ENCODE measurements at places on chromosomes 4 and X.

DNA sequence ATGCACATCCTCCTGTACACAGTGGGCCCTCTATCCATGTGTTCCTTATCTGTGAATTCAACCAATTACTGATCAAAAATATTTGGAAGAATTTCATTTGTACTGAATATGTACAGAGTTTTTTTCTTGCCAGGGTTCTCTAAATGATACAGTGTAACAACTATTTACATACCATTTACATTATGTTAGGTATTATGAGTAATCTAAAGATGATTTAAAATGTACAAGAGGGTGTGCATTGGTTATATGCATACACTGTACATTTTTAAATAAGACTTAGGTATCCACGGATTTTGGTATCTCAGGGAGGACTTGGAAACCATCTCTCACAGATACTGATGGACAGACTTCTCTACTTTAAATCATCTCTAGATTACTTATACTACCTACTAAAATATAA lies 1333.9 kb downstream of the PCDH18 start:
- DNase-seq, result no peak
- no peaks in the 10 kb centered on the region for H3K4me1 ChIP-seq
- no peaks in the 10 kb centered on the region for H3K36me3 ChIP-seq
- no peak overlapping the region for H3K4me3 ChIP-seq
- H3K27me3 ChIP-seq, result no peaks in the 10 kb centered on the region

GRCh38 chr4:6529021-6529420 lies 46.0 kb upstream of the MAN2B2 start:
- peaks cover 5% of the 10 kb centered on the region for H3K27me3 ChIP-seq
- no peak overlapping the region for H3K27ac ChIP-seq
- no peak overlapping the region for H3K4me3 ChIP-seq
- H3K4me1 ChIP-seq, result no peaks in the 10 kb centered on the region
- no peaks in the 10 kb centered on the region for H3K36me3 ChIP-seq

DNA sequence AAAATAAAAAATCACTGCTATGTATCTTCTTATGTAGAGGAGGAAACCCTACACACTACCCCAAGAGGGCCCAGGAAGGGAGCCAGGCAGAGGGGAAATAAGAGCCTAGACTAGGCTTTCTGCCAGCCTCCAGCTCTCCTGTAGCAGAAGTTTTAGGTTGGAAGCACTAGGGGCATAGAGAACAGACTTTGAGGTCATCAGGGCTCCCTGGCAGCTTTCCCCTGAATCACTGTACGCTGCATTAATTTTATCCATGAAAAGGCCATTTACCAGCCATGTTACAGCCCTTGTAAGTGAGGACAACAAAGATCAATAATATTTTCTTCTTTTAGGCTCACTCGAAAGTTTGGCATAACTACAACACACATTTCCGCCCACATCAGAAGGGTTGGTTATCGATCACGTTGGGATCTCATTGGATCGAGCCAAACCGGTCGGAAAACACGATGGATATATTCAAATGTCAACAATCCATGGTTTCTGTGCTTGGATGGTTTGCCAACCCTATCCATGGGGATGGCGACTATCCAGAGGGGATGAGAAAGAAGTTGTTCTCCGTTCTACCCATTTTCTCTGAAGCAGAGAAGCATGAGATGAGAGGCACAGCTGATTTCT lies 24.7 kb downstream of the RPL9 start:
- DNase-seq, result no peak
- H3K27me3 ChIP-seq, result peaks cover 33% of the 10 kb centered on the region
- H3K4me1 ChIP-seq, result peaks cover 2% of the 10 kb centered on the region

- peak; percentile 74 for DNase-seq
- peaks cover 2% of the 10 kb centered on the region for H3K4me1 ChIP-seq
- H3K4me3 ChIP-seq, result peak overlapping the region; percentile 71
- no peaks in the 10 kb centered on the region for H3K36me3 ChIP-seq
- peaks cover 10% of the 10 kb centered on the region for H3K27me3 ChIP-seq
Measured at GRCh38 chr4:89640620-89641366, 196.2 kb downstream of the SNCA start.

GRCh38 chr4:87322754-87323153 lies at the start of gene HSD17B13:
Gene HSD17B13, minus strand, starts transcription at chr4:87322882. Its CDS starts 41 bp downstream, at chr4:87322841.
- no peak within 1 kb of the TSS for H3K4me3 ChIP-seq
- H3K27me3 ChIP-seq, result no peaks in the 10 kb centered on the region
- DNase-seq, result no peak

- H3K36me3 ChIP-seq, result no peaks in the 10 kb centered on the region
- H3K4me3 ChIP-seq, result no peak overlapping the region
- H3K4me1 ChIP-seq, result no peaks in the 10 kb centered on the region
- H3K27ac ChIP-seq, result no peak overlapping the region
Measured at GRCh38 chr4:8765084-8765483, 106.6 kb downstream of the HMX1 start.

DNA sequence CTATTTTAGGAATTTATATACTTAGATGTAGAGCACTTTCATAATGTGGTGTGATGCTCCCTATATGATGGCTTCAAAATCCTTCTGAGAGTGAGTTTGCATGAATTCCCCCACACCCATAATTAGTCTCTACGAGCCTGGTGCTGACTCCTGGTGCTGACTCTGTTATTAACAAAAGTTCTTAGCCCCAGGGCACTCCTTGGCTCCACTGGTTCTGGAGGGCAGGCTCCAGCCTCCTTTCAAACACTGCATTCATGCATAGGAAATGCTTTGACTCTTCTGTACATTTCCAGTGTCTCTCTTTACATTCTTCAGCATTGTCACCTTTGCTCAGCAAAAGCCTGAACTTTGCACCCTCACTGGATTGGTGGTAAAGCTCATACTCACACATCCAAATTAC lies 64.0 kb downstream of the LNX1 start:
- H3K4me1 ChIP-seq, result no peaks in the 10 kb centered on the region
- H3K4me3 ChIP-seq, result no peak overlapping the region
- H3K27ac ChIP-seq, result no peak overlapping the region

DNA sequence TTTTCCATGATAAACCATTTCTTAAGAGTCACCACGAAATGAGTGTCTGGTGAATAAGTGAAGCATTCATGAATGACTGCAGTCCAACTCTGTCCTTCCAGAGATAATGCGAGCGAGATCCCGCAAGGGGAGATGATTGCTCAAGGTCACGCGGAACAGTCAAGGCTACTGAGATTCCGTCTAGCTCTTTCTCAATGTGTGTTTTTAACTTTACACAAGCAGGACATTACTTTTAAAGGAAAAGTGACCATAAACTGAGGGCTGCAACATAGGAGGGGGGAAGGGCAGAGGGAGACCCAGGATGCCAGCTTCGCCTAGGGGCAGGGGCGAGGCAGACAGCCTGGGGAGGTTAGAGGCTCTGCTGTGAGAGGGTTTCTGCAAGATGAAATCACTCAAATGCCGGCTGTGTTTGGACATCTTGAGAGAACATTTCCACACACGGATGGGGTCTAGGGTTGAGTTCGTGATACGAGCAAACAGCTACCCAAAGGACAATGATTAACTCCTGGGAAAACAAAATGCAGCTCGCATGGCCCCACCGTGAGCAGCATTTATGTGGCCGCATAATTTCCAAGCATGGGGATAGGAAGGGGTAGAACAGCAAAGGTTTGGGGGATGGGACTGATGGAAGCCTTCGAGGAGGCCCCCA lies 23.8 kb upstream of the CCNQ start:
- peaks cover 72% of the 10 kb centered on the region for H3K27me3 ChIP-seq
- peak overlapping the region; percentile 80 for H3K27ac ChIP-seq
- DNase-seq, result no peak
- peaks cover 23% of the 10 kb centered on the region for H3K4me1 ChIP-seq

DNA sequence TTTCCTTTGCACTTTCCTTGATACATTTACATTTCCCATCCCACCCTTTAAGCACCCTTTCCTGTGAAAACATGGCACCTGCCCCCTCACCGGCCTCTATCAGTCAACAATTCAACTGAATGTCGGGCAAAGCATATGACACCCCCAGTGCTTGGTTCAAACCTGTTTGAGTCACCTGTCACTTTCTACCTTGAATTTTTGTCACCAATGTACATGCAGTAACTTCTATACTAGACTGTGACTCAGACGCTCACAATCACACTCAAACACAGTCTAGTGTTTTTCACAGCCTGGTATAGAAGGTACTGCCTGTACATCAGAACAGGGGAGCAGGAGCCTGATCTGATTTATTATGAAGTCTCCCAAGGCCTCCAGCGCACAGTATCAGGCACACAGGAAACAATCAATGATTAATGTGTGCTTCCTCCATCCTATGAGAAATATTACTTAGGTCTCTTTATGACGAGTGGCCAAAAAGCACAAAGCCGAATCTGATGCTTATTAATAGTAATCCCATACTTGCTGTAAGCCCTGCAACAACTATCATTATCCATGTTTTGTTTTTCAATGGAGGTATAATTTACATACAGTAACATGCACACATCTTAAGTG lies 49.2 kb upstream of the FAM9C start:
- no peak overlapping the region for H3K27ac ChIP-seq
- no peaks in the 10 kb centered on the region for H3K4me1 ChIP-seq
- no peaks in the 10 kb centered on the region for H3K36me3 ChIP-seq
- H3K4me3 ChIP-seq, result no peak overlapping the region

- DNase-seq, result no peak
- H3K27ac ChIP-seq, result no peak overlapping the region
- H3K4me1 ChIP-seq, result no peaks in the 10 kb centered on the region
- H3K4me3 ChIP-seq, result no peak overlapping the region
- no peaks in the 10 kb centered on the region for H3K36me3 ChIP-seq
- H3K27me3 ChIP-seq, result peaks cover 80% of the 10 kb centered on the region
Measured at GRCh38 chrX:39335513-39336235, 534.4 kb downstream of the MID1IP1 start.

- H3K36me3 ChIP-seq, result no peaks in the 10 kb centered on the region
- H3K27ac ChIP-seq, result no peak overlapping the region
- DNase-seq, result no peak
- no peaks in the 10 kb centered on the region for H3K27me3 ChIP-seq
Measured at GRCh38 chrX:121649417-121649816, 602.0 kb downstream of the GLUD2 start.

DNA sequence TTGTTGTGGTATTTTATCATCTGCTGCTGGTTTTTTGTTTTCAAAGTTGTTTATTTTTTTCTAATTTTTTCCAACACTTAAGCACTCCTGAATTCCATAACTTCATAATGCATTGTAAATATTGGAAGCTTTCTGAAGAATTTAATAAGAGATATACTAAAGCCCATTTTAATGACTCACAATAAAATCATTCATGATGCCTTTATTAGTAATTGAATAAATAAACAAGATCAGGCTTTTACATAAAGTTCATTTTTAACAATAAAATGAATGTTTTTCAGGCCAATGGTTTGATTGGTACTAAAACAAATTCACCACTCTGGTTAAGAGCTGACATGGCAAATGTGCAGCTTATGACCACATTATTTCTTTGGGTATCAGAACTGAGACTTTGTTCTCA lies 408.2 kb upstream of the SMIM31 start:
- no peak for DNase-seq
- H3K27me3 ChIP-seq, result no peaks in the 10 kb centered on the region
- H3K4me3 ChIP-seq, result no peak overlapping the region
- no peaks in the 10 kb centered on the region for H3K36me3 ChIP-seq
- no peaks in the 10 kb centered on the region for H3K4me1 ChIP-seq

- H3K27ac ChIP-seq, result no peak overlapping the region
- H3K4me3 ChIP-seq, result no peak overlapping the region
Measured at GRCh38 chr4:185235119-185235842, 25.9 kb downstream of the SNX25 start.

DNA sequence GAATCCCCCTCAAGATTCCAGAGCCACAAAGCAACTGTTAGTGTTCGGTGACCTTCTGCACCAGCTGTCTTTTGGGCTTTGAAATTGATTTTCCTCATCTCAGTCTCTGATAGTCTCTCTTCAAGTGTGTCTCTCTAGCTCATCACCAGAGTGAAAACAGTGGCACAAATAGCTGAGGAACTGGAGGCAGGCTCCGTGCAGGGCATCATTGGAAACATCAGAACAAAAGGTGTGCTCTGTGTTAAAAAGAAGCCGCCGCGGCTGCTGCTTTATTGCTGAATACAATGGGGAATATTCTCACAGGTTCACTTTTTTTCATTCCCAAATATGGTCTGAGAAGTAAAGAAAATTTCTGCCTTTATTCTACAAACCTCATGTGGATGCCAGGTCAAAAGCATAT lies 297.5 kb downstream of the DCTD start:
- no peaks in the 10 kb centered on the region for H3K27me3 ChIP-seq
- no peak overlapping the region for H3K4me3 ChIP-seq
- H3K36me3 ChIP-seq, result peaks cover 3% of the 10 kb centered on the region
- no peaks in the 10 kb centered on the region for H3K4me1 ChIP-seq

DNA sequence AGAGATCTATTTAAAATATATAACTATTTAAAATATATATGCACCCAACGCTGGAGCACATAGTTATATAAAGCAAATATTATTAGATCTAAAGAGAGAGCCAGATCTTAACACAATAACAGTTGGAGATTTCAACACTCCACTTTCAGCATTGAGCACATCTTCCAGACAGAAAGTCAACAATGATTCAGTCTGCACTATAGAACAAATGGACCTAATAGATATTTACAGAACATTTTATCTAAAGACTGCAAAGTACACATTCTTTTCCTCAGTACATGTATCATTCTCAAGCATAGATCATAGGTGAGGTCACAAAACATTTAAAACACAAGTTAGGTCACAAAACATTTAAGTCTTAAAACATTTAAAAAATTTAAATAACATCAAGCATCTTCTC lies 36.4 kb downstream of the NLRP2B start:
- no peak overlapping the region for H3K4me3 ChIP-seq
- H3K27ac ChIP-seq, result no peak overlapping the region
- H3K4me1 ChIP-seq, result no peaks in the 10 kb centered on the region
- DNase-seq, result no peak

DNA sequence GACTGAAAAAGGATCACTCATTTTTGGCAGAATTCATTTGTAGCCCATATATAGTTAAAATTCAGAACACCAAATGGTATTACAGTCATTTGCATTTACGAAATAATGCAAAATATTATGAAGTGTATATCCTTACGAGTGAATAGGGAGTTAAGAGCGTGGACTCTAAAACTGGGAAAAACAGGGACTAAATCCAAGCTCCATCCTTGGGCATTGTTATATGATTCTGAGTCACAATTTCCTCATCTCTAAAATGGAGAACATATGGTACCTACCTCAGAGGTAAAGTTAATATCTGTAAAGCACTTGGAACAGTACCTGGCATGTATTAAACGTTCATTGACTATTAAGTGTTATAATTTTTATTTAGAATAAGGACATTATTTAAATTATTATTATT lies 106.3 kb downstream of the ZAR1 start:
- H3K36me3 ChIP-seq, result no peaks in the 10 kb centered on the region
- no peaks in the 10 kb centered on the region for H3K27me3 ChIP-seq
- H3K4me1 ChIP-seq, result no peaks in the 10 kb centered on the region
- no peak overlapping the region for H3K27ac ChIP-seq

- no peak overlapping the region for H3K27ac ChIP-seq
- H3K27me3 ChIP-seq, result no peaks in the 10 kb centered on the region
- DNase-seq, result no peak
- no peak overlapping the region for H3K4me3 ChIP-seq
Measured at GRCh38 chrX:119583431-119584059, 9.2 kb downstream of the UBE2A start.

- no peak overlapping the region for H3K27ac ChIP-seq
- peaks cover 8% of the 10 kb centered on the region for H3K4me1 ChIP-seq
- H3K4me3 ChIP-seq, result no peak overlapping the region
- no peaks in the 10 kb centered on the region for H3K27me3 ChIP-seq
- DNase-seq, result peak; percentile 5
- no peaks in the 10 kb centered on the region for H3K36me3 ChIP-seq
Measured at GRCh38 chrX:38806875-38807621, 5.8 kb downstream of the MID1IP1 start.

GRCh38 chr4:173909294-173909693 lies 374.2 kb downstream of the FBXO8 start:
- no peaks in the 10 kb centered on the region for H3K4me1 ChIP-seq
- H3K4me3 ChIP-seq, result no peak overlapping the region
- DNase-seq, result no peak
- H3K27me3 ChIP-seq, result no peaks in the 10 kb centered on the region

Measured in mesenchymal stem cell (in vitro differentiated cells and primary cell).